ENCODE measurements at places on chromosomes 6 and 20.

DNA sequence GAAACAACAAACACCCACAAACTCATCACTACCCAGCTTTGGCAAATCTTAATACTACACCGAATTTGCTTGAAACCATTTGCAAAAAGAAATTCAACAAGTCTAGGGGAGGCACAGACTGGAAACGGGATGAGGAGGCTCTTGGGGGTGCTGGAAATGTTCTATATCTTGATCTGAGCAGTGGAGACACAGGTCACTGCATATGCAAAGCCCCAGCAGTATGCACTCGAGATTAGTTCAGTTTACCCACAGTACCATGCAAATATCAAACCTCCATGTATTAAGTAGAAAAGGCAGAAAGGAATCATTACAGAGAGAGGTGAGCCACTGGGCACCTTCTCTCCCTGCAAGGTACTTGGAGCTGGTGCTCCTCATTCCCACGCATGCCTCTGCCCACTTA lies 75.9 kb downstream of the PREX1 start:
- no peak for DNase-seq

DNA sequence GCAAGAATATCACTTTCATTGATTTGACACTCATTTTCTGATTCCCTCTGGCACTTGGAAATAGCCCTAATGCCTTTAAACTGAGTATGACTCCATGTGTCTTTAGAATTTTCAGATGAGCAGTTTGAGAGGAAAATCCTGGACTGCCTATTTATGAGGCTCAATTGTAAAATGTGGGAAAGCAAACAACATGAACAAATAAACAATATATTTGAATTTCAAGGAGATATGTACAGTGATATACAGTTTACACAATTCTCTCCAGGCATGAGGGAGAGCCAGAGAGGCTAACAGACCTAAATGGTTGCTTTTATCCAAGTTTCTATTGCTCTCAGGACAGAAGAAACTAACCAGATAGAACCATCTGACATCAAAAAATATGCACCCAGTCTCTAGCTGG lies 748.2 kb upstream of the NRSN1 start:
- no peak for DNase-seq

GRCh38 chr6:6039946-6040509 lies 33.3 kb upstream of the NRN1 start:
- DNase-seq, result no peak

- no peak for DNase-seq
These were observed 33.8 kb upstream of the CD83 start for GRCh38 chr6:14083751-14084150.

DNA sequence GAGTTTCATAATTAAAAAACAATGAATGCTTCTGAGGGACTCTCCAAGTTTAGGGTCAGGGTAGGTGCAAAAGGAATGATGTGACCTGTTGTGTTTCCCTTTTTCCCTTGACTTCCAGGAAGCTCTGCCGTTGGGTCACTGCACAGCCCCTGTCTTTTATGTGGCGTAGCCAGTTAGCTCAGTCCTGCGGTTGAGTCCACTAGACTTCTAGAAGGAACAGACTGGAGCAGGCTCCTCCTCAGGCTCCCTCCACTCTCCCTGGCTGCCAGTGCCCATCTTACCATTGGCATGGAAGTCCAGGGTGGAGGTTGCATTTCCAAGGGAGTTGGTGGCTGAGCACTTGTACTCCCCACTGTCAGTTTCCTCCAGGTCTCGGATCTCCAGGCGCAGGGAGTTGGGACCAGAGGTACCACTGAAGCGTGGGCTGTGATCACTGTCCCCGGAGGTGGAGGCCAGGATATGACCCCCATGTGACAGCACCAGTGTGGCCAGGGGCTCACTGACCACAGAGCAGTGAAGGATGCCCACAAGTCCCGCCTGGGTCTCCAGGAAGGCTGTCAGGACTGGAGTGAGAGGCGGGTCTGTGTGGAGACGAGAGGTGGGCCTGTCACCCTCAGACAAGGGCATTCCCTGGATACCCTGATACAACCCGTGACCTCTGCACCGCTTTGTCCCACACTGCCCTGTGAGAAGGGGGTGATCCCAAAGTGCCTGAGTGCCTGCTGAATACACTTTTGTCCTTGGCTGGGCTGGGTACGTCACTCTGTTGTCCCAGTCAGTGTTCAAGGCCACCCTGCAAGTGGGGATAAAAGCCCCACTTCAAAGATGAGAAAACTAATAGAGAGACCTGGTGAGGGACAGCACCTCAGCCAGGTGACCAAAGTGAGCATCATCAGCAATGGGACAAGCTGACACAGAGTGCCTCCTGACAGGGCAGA lies 11.1 kb downstream of the SIGLEC1 start:
- DNase-seq, result no peak

DNA sequence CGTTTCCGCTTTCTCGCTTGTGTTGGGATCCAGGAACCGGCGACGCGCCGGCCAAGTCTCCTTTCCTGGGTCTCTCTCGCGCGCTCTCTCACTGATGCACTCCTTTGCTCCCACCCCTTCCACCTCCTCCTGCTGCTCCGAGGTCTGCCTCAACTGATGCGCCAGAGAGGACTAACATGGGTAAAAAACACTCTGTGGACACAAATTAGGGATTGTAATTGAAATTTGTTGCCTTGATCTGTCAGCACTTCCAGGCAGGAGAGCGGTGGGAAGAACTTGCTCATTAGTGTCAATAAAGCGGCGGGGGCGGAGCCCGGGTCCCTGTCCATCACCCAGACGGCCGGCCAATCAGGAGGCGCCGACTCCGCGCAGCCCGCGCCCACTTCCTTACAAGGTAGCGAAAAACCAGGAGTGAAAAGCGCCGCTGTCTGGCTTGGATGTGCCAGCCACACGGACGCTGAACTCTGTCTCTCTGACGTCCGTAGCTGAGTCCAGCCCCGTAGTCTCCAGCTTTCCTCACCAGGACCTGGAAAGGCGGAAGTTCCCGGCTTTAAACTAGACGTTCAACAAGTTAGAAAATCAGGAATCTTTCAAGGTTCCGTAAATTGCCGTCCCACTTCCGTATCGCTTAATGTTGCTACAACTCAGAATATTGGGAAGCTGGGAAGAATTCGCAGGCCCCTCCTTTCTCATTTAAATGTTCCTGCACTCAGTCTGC lies at the start of gene TBX18:
TBX18 (minus strand) TSS at position 267 of the 718 bp plus-strand sequence. CDS start 417 bp downstream, outside the sequence.
- DNase-seq, result no peak

DNA sequence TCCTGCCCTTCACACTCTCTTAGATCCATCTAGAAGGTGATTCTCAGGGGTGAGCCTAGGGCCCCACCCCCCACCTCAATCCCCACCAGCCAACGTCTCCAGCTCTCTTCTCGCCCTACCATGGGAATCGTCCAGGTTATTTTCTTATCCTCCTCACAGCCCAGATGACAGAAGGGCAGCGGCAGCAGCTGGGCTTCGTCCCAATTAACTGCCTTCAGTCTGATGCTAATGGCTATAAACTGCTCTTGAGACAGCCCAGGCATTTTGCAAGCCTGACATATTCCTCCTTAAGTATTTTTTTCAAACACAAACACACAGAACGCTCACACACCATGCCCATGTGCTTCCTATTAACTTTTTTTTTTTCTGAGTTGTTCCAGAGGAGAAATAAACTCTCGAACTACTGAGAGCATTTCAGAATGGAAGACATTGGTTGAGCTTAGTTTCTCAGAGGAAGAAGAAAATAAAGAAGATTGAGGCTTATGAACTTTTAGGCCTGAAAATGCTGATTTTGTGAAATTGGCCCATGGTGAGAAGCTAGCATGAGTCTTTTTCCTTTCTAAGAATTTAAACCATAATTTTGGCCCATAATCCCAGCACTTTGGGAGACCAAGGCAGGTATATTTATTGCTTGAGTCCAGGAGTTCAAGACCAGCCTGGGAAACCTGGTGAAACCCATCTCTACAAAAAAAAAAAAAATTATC lies 124.6 kb downstream of the EYA2 start:
- DNase-seq, result no peak

- no peak for DNase-seq
These were observed 343.5 kb downstream of the NRN1 start for GRCh38 chr6:5663259-5663658.

- no peak for DNase-seq
These were observed 22.3 kb downstream of the STX7 start for GRCh38 chr6:132490478-132491204.

- DNase-seq, result no peak
These were observed 54.3 kb upstream of the CNR1 start for GRCh38 chr6:88220493-88220892.
